ENCODE measurements at places on chromosomes 4 and X.

DNA sequence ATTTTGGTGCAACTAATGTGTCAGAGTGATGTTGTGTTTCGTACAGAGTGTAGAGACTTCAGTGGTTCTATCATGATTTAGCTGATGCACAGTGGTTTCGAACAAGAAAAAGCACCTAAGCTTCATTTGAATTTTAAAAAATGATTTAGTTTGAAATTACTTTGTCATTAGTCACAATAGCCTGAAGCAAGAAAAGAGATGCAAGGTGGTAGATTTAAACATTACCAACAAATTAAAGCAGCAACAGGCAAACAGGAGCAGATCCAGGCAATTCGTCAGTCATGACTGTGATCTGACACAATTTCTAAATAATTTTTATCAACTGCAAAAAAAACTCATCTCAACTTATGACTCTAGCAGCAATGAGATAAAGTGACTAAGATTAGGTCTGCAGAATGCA is 24.6 kb upstream of the COX7B2 start:
- DNase-seq = no peak

GRCh38 chrX:148448686-148449085 is 51.7 kb upstream of the AFF2 start:
- no peak for DNase-seq

DNA sequence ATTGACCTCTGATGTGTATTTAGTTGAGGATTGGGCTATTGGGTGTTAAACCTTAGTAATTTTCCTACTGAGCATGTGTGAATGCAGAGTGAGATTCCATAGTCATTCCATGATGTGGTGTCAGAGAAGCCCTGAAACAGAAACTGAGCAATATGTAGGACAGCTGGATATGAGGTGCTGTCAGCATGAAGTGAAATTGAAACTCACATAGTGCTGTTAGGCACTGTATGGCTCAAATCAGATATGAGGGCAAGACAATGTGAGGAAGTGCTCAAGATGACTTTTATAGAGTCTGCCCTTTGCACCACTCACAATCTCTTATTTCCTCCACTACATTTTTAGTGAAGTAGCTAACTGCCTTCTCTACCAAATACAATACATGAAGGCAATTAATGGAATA is 188.3 kb downstream of the SH3BGRL start:
- DNase-seq = no peak

DNA sequence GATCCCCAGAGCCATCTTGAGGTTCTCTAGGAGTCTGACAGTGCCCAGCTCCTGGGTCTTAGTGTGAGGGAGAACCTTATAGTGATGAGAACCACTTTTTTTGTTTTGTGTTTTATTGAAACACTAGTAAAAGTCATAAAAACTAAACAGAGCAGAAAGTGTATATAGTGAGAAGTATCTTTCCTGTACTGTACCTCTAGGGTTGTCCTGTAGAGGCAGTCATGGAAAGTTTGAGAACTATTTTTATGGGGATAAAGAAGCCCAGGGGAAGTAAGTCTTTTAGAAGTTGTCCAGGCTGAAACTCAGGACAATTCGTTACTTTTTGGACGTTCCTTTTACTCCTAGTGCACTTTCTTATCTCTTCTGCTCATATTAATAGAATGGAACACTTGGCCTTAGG is 40.9 kb downstream of the ADH5 start:
- no peak for DNase-seq

DNA sequence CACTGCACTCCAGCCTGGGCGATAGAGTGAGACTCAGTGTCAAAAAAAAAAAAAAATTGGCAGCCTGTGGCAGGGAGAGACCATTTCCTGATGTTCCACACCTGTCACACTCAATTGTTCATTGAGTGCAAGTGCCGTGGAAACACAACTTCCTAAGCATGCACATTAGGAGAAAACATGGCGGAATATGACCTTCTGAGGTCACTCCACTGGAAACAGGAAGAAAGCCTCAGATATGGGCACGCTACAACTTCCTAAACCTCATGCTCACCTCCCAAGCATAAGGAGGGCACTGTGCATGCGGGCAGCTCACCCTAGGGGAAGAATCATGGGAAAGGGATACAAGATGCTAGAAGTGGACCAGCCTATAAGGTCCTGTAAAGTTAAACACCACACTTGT is 28.5 kb upstream of the CD99 start:
- DNase-seq = no peak

DNA sequence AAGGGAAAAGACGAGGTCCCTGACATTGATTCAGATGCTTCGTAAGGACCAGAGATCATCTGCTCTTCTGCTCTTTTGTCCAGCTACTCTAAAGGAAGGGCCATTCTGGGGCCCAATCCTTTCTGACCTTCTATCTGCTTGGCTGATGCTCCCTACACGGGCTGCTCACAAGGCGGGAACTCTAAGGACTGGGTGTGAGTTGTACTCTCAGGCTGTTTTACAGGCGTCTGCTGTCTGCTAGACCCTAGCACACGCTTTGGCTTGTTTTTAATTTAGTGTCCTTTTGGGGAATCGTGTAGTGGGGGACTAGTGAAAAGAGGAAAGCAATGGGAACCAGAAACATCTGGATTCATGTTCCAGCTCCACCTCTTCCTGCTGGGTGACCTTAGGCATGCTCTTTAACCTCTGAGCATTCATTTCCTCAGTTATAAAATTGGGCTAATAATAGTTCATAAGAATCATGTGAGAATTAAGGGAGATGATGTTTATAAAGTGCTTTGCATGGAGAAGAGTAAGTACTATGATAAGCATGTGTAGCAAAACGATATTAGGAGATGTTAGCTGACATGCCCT is 53.1 kb downstream of the CASP3 start:
- no peak for DNase-seq

Measured in GOT3 (cell line).